ENCODE measurements at places on chromosomes 3 and 15.

GRCh38 chr15:48469271-48469670 lies 138.0 kb downstream of the DUT start:
- no peak for DNase-seq

GRCh38 chr3:28042707-28043106 lies 198.7 kb upstream of the CMC1 start:
- no peak for DNase-seq

GRCh38 chr3:175279457-175279856 lies 420.3 kb downstream of the NAALADL2 start:
- DNase-seq = no peak

DNA sequence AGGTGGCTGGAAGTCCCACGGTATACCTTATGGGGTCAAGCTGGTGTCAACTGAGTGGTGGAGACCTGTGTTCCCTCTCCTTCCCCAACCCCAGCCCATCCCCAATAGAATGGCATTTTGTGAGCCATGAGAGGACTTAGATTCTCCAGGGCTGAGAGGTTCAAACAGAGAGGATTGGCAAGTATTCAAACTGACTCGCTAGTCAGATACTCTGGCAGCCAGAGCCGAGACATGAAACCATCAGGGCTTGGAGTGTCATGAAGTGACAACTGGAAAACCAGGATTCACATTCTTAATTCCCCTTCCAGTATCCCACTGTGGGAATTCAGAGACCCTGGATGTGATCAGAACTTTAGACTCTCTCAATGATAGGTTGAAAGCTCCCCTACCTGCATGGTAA lies 159.4 kb upstream of the SNTN start:
- no peak for DNase-seq

DNA sequence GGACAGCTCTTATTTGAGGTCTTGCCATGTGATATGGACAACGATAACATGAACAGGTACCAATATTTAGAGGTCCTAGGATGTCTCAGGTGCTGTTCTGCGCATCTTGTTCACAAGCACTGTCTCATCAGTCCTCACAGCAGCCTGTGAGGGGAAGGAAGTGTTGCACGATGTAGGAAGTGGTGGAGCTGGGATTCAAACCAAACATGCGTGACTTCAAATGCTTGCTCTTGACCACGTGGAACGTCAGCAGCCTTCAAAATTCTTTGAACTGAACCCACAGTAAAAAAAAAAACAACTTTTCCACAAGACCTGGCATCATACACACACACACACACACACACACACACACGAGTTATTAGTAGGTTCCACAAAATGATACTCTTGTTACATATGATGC lies 153.4 kb upstream of the SMAD3 start:
- no peak for DNase-seq

GRCh38 chr3:56775445-56775837 lies 26.3 kb downstream of the ARHGEF3 start:
- no peak for DNase-seq

DNA sequence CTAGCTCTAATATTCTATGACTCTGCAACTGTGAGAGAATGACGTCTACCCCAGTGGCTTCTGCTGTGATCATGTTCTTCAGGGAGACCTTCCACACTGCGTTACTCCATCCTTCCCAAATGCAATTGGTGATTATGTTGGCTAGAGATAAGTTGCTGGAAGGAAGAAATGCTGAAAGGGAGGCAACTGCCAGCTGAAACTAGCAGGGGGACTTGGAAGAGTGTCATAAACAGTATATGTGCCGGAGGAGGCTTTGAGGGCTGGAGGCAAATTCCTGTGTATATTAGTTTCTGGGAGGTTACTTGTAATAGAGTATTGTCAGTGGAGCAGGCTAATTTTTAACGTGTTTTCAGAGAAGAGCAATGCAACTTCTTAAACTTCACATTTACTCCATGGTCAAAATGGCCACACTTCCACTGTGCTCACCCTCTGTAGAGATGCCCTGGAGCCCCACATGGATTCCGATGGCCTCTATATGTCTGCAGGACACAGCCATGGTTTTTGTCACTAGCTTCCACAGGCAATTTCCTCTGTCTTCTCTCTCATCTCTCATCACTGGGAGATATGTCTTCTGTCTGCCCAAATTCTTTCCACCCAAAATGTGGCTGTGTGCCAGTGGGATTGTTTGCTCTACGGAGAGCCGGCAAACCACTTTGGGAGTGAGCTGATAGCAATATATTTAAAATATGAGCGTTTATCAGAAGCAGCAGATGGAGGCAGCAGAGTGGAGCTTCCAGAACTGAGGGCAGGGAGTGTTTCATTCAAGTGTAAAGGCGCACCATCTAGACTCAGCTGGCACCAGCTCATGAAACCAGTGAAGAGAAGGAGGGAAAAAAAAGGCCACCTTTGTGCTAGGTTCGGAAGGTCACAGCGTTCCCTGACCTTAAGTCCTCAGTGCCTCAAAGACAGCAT lies 13.3 kb upstream of the CD47 start:
- no peak for DNase-seq

DNA sequence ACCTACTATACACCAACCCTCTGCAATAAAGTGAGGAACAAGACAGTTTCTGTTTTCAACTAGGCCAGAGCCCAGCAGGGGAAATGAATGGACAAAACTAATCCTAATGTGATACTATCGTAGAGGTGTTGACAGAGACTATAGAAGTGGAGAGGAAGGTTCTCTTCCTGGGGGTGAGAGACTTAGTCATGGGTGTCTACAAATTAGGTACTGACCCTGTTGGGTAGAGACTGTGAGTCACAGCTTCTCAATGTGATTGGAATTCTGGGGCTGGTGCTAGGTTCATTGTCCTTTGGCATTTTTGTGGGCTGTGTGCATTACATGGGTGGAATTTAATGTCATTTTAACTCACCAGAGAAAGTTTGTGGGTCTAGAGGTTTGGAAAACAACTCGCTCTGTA lies 79.3 kb downstream of the ADAMTSL3 start:
- DNase-seq = no peak

DNA sequence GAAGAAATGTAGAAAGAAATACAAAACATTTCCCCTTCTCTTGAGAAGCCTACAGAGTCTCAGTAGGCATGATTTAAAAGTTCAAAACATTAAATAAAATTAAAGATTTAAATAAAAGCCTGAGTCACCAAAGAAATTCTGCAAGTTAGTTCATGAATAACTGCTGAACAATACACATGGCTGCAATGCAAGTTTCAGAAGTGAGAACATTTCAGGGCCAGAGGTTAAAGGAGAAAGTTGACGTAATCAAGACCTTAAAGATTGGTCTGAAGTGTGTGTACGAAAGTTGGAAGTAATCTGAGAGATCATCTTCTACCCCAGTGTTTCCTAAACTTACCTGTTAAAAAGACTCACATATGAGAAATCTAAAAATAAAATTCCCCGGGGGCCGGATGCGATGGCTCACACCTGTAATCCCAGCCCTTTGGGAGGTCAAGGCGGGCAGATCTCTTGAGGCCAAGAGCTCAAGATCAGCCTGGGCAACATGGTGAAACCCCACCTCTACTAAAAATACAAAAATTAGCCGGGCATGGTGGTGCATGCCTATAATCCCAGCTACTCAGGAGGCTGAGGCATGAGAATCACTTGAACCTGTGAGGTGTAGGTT lies 108.7 kb upstream of the PHLDB2 start:
- DNase-seq = no peak

- no peak for DNase-seq
These were observed 103.8 kb upstream of the CHRM5 start for GRCh38 chr15:33864360-33865075.

- no peak for DNase-seq
These were observed 109.5 kb downstream of the SYNPR start for GRCh38 chr3:63387568-63387967.

DNA sequence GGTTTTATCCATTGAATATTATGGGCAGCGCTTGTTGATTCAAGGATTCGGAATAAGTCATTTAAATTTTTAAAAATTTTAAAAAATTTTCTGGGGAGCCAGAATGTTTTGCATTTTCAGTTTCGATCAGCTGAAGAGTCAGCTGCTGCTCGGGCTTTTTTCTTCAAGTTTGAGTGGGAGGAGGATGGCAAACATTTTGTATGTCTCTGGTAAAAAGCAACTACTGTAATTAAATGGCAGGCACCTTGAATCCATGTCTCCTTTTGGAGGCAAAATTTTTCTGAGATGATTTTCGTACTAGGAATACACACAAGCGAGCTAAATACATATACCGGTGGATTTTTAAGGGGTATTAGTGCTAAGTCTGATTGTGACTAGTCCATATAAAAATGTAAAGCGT lies 612 bp downstream of the C3orf38 start:
- DNase-seq = no peak

- no peak for DNase-seq
These were observed 81.6 kb upstream of the HERC1 start for GRCh38 chr15:63915209-63915872.

GRCh38 chr3:169134194-169134593 lies 529.3 kb downstream of the MECOM start:
- DNase-seq = no peak

DNA sequence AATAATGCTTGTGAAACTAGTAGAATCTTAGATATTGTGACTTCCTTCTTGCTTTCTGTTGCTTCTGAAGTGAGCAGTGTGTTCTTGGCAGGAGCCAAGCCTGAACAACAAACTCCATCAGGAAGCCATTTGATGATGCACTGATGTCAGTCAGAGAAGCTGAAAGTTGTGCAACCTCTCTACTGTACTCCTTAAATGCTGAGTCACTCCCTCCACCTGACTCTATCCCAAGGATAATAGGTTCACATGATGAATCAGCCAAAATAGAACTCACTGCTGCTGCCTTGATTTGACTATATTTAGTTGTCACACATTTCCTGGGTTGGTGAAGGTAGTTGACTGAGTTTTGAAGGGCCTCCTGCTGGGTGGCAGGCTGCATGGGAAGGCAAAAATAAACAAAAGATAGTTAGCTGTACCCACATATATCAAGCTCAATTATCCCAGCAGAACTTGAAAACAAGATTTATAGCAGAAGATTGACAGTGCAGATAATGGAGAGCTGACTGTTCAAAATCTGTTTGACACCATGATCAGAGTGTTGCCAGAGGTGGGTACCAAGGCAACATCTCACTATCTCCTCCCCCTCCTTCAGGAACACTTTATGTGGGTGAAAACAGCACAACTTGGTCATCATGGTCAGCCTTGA lies 328.4 kb upstream of the DPH6 start:
- no peak for DNase-seq

DNA sequence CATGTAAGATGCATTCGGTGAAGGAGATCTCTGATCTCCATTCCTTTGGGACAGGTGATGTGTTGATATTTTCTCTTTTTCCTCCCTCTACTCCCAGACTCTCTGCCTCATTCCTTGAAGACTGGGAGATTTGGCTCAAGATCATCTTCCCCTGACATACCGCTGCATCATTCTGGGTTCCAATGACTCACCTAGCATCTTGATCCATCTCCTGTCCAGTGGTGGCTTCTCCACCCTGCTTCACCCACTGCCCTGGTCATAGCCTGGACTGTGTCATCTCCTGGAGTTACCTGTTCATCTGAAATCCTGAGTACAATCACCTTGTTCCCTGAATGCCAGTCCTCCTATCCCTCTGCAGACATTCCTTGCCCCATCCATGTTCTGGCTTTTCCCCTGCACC lies 57.4 kb upstream of the TRAK1 start:
- no peak for DNase-seq

DNA sequence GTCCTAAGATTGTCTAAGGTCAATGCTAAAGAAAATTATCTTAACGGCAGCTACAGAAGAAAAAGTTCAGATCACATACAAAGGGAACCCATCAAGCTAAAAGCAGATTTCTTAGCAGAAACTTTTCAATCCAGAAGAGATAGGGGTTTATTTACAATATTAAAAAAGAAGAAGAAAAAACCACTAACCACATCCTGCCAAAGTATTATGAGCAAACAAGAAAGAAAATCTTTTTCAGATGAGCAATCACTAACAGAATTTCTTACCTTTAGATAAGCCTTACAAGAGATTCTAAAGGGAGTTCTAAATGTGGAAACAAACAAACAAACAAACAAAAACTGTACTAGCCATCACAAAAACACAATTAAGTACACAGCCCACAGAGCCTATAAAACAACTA lies 1015.8 kb upstream of the EPHA6 start:
- DNase-seq = no peak

DNA sequence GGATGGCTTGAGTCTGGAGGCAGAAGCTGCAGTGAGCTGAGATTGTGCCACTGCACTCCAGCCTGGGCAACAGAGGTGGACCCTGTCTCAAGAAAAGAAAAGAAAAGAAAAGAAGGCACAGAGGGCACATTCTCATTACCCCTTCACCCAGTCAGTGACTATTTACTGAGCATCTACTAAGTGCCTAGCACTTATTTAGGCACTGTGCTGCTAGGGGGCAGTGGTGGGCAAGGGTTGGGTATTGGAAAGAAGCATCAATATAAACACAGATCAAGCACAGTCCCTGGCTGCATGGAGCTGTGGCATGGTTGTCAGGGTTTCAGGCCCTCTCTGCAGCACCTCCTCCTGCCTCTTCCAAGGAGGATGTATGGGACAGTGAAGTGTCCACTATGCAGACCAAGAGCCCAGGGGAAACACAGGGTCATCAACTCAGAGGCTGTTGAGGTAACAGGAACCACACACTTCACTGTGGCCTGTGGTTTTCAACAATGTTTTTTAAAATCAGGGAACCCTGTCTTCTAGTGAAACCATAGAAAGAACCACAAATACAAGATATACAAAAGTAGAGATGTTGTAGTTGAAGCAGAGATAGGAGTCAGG lies 138.5 kb downstream of the RAB11A start:
- DNase-seq = no peak

DNA sequence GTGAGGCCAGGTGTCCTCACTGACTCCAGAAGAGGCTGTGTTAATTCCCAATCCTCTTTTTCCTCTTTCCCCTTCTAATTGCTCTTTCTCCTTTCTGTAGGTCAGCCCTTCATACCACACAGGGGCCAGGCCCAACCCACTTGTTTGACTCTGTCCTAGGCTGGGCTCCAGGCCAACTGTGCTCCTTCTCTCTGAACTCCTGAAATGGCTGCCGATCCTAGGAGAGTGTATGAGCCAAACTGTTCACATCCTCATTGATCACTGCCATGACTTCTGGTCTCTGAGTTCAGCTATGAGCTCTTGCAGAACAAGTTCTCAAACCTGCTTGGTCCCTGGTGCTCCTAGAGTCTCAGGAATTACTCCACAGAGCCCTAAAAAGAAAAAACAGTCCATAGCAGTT lies 145.1 kb downstream of the VGLL4 start:
- no peak for DNase-seq

- DNase-seq = no peak
These were observed 158.7 kb downstream of the SUCLG2 start for GRCh38 chr3:67495751-67496150.

DNA sequence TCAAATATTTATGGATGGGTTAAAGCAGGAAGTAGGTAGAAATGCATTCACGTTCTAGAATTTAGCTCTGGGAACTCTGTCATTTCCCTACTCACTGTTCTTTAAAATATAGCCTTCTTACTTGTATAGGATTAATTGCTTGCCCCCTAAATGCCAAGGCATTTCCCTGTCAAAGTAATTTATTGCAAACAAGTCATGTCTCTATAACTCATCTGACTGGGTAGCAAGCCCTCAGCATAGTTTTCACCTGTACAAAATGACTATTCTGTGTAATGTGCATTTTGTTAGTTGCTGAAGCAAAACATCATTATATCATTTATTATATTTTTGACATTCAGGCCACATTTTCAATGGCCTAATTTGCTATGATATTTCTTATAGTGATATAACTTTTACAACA lies 1308.2 kb upstream of the EPHA6 start:
- no peak for DNase-seq
